ENCODE measurements at places on chromosomes 7 and 10.

DNA sequence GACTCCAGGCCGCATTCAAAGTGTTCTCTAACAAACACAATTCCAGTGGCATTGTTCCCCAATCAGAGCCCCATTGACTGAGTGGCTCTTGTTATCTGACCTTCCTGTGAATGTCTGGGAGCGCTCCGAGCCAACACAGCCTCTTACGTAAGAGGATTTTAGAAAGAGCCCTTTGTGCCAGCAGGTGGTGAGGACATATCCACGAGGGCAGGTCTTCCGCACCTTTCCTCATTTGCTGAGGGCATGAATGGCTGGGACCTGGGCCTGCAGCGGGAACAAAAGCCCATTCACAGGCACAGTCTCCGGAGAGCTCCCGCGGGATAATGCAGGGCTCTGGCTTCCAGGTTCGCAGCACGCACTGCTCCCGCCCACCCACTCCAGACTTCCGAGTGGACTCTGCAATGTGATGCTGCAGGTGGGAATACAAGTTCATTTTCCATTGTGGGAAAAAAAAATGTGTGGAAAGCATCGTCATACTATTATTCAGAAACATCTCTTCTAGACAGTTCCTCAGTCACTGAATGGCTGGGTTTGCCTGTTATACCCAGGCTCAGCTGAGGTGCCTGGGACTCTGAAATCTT lies 295.0 kb upstream of the IGFBP3 start:
- no peak for DNase-seq

- DNase-seq = no peak
These were observed 22.2 kb downstream of the MMS19 start for GRCh38 chr10:97475936-97476594.

GRCh38 chr7:144821067-144821466 lies 14.8 kb downstream of the TPK1 start:
- DNase-seq = no peak

- DNase-seq = no peak
These were observed 6.8 kb downstream of the MYO1G start for GRCh38 chr7:44971902-44972441.

DNA sequence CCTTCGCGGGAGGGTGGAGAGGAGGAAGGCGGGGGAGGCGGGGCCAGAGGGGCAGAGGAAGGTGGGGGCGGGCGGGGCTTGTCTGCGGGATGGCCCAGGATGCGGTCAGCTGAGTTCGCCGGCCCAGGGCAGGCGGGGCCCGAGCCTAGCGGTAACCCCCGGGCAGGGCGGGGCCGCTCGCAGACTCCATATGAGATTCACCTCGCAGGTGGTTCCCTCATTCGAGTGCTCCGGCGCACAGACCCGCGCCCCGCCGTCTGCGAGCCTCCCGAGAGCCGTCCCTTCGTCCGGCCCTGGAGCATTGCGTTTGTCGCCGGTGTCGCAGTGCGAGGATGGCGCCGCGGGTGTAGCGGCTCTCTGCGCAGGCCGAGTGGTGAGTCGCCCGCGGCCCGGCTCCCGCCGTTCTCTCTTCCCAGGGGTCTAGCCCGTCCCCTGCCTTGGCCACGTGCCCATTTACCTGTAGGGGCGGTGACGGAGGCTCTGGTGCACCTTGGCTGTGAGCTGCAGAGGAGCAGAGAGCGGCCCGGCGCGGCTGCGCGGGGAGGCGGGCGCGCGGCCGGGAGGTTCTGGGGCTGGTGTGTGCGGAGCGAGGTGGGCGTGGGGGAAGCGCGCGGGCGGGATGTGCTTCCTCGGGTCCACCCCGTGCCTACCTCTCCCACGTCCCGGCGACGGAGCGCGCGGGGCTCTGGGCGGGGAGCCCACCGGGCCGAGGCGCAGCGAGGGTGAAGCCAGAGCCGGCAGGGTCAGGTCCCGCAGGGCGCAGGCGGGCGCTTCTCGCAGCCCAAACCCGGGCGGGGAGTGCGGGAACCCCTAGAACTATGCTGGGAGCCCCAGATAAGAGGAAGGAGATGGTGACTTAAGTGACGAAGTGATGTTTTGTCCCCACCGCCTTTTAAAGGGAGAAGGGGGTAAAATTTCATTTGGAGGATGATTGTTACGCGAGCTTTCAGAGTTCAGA lies at the start of gene UPP1:
Gene UPP1, plus strand, starts transcription at position 220 of the 958 bp plus-strand sequence. CDS start 5,519 bp downstream, outside the sequence.
- DNase-seq = peak; percentile 89

DNA sequence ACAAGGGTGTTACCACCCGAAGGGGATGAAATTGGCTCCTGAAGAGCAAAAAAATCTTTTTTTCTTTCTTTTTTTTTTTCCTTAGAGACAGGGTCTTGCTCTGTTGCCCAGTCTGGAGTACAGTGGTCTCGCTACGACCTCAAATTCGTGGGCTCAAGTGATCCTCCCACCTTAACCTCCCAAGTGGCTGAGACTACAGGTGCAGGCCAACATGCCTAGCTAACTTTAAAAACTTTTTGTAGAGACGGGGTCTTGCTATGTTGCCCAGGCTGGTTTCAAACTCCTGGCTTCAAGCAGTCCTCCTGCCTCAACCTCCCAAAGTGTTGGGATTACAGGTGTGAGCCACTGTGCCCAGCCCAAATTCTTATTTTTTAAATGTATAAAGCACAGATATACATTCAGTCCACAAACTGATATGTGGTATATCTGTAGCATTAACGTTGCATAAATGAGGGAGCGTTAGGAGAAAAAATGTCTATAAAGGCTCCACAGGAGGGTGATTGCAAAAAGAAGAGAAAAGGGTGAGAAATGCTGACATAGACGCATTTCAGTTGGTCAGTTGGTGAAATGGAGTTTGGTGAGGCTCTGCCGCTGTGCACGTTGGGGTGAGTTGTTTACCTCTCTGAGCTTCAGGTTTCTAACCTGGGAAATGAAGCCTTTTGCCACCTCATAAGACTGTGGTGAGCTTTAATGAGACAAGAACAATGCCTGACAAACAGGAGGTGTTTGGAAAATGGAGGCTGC lies 100.7 kb upstream of the PODXL start:
- DNase-seq = no peak

GRCh38 chr10:14742382-14742781 lies 32.3 kb downstream of the FAM107B start:
- no peak for DNase-seq

- no peak for DNase-seq
These were observed 150.9 kb downstream of the CELF2 start for GRCh38 chr10:11168423-11169090.

GRCh38 chr10:80662429-80663261 lies 124.9 kb downstream of the SH2D4B start:
- peak; percentile 91 for DNase-seq

DNA sequence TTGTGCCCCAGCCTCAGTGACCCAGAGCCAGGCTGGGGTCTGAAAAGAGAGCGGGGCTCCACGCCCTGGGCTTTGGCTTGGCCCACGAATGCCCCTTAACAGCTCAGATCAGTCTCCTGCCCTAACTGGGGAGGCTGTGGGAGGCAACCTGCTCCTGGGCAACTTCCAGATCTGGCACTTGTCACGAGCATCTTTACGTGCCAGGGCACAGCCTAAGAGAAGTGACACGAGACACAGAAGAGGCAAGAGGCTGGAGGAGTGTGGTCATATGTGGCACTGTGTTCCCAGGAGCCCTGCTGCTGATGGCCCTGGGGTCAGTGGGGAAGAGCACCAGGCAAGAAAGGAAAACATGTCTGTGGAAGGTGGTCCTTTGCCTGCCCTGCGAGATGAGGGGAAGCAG lies 97.8 kb upstream of the BTBD16 start:
- no peak for DNase-seq

- no peak for DNase-seq
These were observed 243.4 kb upstream of the PLXNA4 start for GRCh38 chr7:132819648-132820047.

DNA sequence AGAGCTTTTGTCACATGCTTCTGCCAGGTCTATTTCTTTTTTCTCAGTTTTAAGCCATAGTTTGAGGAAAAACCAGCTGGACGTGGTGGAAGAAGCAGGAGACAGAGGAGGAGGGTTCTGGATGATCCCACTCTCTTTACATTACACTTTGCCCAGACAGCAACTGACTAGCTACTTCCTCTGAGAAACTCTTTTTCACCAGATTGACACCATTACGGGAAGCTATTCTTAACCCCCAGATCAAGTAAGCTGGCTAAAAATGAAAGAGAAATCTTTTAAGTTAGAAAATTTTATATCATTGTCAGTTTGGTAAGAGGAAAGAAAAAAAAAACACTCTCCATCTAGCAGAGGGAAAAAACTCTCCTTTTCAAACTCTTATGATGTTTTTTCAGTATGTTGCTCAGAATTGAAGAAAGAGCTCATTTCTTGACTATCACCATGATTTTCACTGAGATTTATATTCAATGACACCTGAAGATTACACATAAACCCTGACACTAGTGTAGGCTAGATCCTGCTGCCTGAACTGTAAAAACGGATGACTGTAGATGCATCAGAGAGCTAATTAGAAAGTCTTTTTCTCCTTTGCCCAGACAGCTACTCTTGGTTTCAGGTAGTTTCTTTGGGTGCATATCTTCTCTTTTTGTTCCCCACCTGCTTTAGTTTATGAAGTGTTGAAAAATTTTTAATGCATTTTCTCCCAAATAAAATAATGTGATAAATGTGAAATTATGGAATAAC lies 203.1 kb downstream of the TFEC start:
- no peak for DNase-seq

GRCh38 chr7:31466036-31466435 lies 47.9 kb upstream of the ITPRID1 start:
- DNase-seq = no peak

DNA sequence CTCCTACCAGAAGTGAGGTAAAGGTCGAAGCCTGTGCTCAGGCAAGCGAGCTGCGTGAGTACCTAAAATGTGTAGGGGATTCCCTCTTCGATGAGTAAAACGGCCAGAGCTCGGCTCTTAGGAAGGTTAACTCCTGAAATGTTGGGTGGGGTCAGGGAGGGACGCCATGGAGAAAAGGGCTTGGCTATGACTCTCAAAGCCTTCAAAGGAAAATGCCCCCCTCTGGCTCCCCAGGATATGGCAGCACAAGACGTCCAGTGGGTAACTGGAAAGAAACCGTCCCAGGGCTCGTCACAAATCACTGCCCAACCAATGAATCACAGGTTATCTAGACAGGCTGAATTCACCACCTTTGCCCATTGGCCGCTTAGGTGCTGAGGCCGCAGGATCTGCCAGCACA lies 58.0 kb downstream of the CALML3 start:
- DNase-seq = no peak

- DNase-seq = no peak
These were observed 85.2 kb upstream of the CDC14C start for GRCh38 chr7:48839108-48839507.

GRCh38 chr10:61272781-61273180 lies 180.4 kb downstream of the TMEM26 start:
- no peak for DNase-seq

DNA sequence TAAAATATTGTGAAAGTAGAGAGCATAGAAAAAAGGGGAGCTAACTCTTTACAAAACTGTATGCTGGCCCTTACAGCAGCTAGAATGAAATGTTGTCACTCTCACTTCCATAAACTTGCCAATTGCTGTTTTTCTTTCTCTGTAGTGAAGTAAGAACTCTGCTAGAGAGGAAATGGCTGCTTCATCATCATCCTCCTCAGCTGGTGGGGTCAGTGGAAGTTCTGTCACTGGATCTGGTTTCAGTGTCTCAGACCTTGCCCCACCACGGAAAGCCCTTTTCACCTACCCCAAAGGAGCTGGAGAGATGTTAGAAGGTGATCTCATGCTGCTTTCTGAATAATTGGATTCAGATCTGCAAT lies 7.6 kb upstream of the ASCC1 start:
- DNase-seq = no peak

DNA sequence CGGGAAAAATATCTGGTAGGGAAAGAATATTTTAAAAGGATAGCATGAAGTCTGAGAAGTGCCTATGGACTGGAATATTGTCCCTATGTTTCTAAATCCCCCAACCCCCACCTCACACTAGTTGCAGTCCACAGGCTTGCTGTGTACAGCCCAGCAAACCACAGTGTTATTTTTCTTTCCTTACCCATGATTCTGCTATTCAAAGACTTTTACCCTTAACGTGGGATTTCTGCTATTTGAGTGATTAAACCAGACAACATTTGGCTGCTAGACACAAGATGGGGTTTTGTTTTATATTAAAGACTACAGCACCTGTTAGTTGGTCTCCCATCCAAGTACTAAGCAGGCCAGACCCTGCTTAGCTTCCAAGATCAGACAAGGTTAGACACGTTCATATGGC lies 120.5 kb upstream of the MYO3A start:
- DNase-seq = no peak

GRCh38 chr10:88890681-88891381 lies 10.8 kb downstream of the STAMBPL1 start:
- DNase-seq = no peak

DNA sequence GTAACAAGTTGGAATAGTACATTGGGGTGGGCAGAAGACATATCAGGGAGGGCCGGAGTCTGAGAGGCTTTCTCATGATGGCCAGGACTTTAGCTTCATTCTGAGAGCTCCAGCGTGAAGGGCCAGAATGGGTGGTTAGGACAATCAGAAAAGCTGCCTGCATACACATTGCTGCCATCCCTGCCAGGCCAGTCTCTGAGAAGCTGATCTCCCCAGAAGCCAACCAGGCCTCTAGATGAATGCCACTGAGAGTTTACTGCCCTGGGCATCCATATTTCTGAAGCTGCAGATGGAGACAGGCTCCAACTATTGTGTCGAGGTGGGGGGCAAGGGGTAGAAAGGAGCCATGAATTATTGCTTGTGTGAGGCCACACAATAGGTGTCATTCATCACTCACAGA lies 32.0 kb upstream of the ARHGAP22 start:
- DNase-seq = no peak

DNA sequence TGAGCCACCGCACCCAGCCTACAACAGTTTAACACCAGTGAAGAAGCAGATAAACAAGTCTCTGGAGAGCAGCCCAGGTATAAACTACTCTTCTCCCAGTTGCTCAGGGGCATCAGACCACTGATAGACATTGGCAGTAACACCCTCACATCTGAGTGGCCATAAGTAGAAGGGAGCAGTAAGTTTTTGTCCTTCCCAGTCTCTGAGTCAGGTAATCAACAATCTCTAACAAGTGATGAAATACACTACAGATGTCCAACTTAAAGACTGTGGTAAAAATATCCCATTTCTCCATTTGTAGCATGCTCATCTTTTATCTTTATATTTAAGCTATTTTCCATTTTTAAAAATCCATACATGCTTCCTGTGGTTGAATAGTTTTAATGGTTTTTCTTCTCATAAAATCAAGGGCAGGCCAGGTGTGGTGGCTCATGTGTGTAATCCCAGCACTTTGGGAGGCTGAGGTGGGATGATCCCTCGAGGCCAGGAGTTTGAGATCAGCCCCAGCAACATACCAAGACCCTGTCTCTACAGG lies 78.6 kb downstream of the GSAP start:
- no peak for DNase-seq

DNA sequence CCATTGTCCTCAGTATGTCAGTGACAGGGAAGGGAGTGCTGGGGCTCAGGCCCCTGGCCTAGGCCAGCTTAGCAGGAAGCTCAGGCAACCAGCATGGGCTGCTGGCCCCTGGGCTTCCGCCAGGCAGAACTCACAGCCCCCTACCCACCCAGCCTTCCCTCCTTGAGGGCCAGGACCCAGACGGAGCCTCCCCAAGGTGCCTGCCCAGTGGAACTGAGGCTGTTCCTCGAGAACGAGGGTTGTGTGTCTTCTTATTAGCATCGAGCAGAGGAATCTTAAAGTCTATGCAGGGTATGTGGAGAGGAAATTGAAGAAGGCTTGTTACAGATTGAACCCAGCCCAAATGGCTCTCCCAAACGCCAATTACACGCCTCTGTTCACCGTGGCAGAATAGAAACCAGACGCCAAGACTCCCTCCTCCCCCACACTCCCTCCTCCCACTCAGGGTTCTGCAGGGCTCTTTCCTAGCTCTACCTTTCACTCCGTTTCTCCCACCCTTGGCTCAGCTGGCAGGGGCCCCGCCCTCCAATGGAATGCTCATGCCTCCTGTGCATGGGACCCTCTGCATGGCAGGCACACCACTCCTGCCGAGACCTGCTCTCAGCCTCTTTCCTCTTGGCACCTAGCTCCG lies 134.4 kb downstream of the ZMIZ1 start:
- DNase-seq = no peak

All from glutamatergic neuron (in vitro differentiated cells).